Kidney glomerular epithelial cell (primary cell): ENCODE measurements at places on chromosomes 2 and 18.

- no peak for DNase-seq
Observed at GRCh38 chr2:215425021-215425782, 10.7 kb downstream of the FN1 start.

GRCh38 chr2:11821705-11822104 is 75.3 kb downstream of the LPIN1 start:
- DNase-seq: no peak

DNA sequence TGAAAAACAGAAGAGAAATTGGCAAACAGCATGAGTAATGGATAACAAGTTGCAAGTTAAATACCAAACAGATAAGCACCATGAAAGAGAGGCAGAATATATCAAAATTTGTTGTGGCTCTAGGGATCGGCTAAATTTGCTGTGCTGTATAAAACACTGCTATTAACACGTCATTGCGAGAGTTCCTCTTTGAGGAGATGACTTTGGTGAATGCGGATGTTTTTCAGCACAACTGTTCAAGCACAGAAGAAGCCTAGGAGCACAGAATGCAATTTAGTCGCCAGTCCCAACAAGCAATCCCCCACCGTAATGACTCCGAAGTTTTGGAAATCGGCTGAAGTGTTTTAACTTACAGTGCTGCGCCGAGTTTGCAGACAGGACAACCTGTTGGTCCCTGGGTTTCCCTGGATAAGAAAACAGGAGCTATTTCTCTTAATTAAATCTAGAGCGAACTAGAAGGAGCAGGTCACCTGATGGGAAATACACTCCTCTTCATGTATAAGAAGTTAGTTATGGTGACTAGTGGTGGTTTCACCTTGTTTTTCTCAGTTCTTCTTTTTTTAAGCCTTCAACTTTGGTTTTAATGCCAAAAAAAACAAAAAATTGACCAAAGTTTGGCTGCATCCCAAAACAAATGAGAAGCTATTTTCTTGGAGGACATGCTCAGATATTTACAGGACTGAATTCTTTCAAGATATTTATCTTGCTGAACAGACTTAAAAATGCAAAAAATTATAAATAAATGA is 454.1 kb upstream of the SALL3 start:
- no peak for DNase-seq

- no peak for DNase-seq
Observed at GRCh38 chr2:24511894-24512293, 20.8 kb downstream of the NCOA1 start.

- no peak for DNase-seq
Observed at GRCh38 chr2:205405752-205406151, 276.5 kb upstream of the NRP2 start.

- DNase-seq: no peak
Observed at GRCh38 chr2:233384811-233385488, 30.7 kb downstream of the DGKD start.

DNA sequence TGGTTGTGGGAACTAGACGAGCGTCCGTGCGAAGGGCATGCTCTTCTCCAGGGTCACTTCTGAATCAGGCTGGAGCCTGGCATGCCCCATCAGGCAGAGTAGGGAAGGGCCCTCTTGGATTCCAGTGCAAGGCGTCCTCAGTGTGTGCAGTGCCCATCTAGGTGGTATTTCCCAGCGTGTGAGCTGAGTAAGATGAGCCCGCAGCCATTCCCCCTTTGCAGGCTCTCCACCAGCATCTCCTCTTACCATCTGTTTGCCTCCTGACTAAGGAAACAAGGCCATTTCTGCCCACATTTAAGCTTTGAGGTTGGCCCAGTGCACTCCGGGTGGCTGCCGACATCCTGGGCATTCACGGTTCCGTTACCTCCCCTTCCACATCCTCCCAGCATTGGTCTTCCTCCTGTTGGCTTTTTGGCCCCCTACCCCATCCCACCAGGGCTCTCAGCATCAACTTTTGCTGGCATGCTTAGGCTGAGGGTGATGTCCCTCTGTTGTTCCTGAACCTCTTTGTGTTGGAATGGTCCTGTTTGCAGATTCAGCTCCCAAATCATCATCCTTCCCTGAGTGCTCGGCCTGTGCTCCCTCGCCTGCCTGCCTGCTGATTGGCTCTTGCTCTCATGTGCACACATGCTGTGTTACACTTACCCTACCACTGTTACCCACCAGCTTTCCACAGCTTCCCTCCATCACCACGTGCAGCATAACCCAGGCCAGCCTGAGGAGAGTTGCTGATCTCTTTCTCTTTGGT is 11.8 kb downstream of the CEP68 start:
- DNase-seq: no peak

DNA sequence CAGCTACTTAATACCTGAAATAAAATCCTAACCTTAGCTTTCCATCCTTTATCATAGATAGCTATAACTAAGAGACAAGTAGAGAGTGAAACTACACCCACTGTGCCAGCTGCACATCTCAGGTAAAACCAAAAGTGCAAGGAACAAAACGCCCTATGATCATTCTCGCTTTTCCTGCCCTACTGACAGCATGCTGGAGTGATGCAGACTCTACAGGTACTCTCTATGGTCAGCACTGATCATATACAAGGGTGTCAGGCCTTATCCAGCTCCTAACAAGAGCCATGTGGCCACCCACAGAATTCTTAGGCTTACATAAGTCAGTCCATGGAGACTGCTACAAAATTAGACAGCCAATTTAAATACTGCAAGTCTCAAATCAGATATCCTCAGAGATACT is 45.6 kb downstream of the REV1 start:
- no peak for DNase-seq

- peak; percentile 67 for DNase-seq
Observed at GRCh38 chr2:26330114-26330549, 15.8 kb upstream of the SELENOI start.

GRCh38 chr2:1230155-1230893 is 182.9 kb upstream of the TPO start:
- DNase-seq: no peak

- no peak for DNase-seq
Observed at GRCh38 chr18:23799540-23799939, 110.3 kb downstream of the LAMA3 start.

DNA sequence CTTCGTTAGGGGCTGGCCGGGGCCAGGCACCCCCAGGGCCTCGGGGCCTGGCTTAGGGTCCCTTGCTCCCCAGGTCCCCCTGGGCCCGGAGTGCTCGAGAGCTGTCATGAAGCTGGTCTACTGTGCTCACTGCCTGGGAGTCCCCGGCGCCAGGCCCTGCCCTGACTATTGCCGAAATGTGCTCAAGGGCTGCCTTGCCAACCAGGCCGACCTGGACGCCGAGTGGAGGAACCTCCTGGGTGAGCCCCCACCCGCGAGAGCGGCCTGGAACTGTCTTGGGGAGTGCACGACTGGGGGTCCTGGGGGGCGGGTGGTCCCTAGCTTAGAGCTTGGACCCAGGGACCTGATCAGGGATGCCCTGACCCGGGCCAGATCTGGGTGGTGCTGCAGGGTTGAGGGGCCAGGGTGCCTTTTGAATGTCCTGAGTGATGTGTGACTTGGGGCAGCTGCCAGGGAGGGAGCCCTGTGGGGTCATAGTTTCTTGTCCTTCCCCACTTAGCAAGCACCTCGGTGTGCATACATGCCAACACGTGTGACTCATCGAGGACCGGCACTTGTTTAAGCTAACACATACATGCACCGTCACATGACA is 27.9 kb downstream of the GPC1 start:
- no peak for DNase-seq

DNA sequence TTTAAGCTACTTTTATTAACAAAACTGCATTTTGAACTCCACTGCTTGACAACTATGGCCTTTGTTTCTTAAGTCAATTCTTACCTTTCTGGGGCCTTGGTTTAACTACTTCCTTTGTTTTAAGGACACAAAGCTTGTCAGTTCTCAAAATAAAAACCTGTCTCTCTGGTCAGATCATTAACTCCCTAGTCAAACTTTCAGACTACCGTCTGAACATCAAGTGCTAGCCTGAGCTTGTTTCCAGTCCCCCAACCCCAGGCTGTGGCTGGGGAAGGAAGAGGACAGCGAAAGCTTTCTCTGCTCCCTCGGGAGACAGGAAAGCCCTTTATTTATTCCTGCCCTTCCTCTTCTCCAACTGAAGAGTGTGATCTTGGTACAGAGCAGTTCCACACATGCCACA is 1.7 kb downstream of the SH3YL1 start:
- no peak for DNase-seq

GRCh38 chr2:187475499-187476248 is 27.6 kb upstream of the CALCRL start:
- no peak for DNase-seq

DNA sequence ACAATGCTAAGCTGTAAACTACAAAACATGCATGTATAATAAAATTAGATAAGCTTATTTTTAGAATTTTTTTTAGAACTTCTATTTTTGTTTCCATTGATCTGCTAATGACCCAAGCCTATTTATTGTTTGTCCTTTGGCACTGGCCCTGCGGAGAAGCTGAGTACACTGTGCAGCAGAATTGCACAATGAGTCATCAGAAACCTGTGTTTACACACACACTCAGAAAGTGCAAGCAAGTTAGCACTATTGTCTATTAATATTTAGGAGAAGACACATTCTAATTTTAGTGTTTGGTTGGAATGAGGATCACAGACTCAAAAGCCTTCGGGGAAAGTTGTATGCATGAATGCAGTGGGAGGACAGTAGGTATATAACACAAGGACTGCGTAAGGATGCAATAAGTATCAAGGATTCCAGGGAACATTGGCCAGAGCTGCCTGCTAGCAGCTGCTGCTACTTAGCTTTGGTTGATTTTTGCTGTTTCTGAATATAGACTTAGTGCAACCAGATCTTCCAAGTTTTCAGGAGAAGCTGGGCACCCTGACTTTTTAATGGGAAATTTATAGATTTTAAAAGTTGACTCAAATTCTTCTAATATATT is 128.2 kb downstream of the KCNH7 start:
- DNase-seq: no peak

DNA sequence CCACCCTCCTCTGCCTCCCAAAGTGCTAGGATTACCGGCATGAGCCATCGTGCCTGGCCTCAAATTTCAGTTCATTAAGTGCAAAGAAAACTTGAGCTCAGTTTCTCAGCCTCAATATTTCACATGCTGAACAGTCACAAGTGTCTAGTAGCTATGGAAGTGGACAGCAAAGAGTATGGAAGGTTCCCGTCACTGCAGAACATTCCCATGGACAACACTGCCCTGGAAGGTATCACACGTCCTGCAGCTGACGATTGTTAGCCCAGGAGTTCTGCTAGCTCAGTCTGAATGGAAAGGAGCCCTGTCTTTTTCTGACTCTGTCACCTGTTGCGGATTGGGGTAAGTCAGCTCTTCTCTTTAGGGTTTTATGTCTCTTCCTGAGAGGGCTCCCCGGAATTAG is 86.2 kb upstream of the PTPRM start:
- DNase-seq: no peak

DNA sequence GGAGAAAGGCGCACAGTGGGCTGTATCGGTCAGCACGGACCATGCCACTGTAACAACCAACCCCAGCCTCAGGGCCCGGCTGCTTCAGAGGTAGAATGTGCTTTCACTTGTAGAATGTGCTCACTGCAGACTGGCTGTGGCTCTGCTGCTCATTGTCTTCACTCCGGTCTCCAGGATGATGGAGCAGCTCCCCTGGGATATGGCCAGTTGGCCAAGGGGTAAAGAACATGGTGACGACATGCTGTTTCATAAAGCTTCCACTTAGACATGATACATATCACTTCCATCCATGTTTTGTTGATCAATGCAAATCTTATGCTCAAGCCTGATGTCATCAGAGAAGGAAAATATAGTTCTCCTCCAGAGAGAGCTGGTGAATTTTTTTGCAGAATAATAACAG is 127.7 kb downstream of the SMAD2 start:
- DNase-seq: no peak

GRCh38 chr2:185757356-185757755 is 18.8 kb downstream of the FSIP2 start:
- DNase-seq: no peak

DNA sequence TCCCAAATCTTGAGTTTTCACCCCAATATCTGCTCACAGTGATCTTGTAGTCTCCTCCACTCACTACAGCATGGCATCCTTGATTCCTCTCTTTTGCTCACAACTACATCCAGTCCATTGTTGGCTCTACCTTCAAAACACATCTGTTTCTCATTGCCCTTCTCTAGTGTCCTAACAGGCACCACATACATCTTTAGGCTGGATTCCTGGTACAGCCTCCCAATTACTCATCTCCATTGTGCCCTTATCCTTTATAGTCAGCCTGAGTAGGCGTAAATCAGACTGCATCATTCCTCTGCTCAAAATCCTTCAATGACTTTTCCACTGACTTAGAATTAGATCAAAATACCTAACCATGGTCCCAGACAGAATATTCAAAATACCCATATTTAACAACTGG is 10.7 kb upstream of the TAF1B start:
- DNase-seq: no peak

GRCh38 chr2:223460774-223461211 is 141.4 kb downstream of the SCG2 start:
- peak; percentile 2 for DNase-seq

- no peak for DNase-seq
Observed at GRCh38 chr2:213252206-213252605, 32.1 kb upstream of the SPAG16 start.

DNA sequence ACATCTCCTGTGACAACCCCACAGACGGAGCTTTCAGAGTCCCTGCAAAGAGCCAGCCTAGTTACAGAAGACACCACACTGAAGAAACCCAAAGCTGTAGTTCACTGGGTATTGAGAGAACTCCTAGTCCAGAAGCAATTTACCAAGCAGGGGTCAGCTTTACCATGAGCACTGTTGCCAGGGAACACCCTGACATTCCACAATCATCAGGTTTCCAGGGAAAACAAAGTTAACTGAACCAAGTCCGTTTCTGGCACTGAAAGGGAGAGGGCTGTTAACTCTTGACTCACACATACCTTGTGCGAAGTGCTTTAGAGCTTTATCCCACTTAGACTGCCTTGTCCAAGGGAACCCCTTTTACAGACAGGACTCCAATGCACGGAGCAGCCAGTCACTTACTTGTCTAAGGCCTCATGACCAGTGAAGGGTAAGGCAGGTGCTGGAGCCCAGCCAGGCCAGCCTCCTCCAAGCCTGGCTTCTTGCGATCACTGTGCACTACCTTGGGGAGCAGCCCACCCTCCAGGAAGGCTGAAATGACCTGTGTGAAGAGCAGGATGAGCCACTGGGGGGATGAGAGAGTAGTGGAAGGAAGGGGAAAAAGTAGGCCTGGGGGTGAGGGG is 53.9 kb downstream of the REEP1 start:
- peak; percentile 96 for DNase-seq

- DNase-seq: no peak
Observed at GRCh38 chr2:1694371-1695271, 49.7 kb downstream of the PXDN start.

- no peak for DNase-seq
Observed at GRCh38 chr2:8146132-8147005, 535.5 kb upstream of the ID2 start.

DNA sequence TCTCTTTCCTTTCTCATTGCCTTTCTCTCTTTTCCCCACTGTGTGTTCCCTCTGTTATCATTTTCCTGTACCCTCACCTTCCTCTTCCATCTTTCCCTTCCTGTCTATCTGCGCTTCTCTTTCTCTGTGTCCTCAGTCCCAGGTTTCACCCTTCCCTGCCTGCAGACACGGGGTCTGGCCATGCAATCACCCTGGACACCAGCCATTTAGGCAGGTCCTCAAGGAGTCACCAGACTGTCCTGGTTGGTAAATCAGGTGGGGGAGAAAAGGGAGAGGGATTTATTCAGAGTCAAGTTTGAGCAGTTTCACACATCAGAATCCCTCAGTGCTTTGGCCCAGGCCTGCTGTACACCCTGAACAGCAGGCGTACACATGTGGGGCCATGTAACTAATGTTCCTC is 169.3 kb downstream of the ANKRD30B start:
- DNase-seq: no peak
